Osteocyte (in vitro differentiated cells): ENCODE measurements at places on chromosomes 5 and 9.

GRCh38 chr5:90161414-90161813 is 248.1 kb downstream of the CETN3 start:
- no peak for DNase-seq

- DNase-seq, result no peak
Measured at GRCh38 chr5:55230086-55230629, 3.0 kb upstream of the MCIDAS start.

DNA sequence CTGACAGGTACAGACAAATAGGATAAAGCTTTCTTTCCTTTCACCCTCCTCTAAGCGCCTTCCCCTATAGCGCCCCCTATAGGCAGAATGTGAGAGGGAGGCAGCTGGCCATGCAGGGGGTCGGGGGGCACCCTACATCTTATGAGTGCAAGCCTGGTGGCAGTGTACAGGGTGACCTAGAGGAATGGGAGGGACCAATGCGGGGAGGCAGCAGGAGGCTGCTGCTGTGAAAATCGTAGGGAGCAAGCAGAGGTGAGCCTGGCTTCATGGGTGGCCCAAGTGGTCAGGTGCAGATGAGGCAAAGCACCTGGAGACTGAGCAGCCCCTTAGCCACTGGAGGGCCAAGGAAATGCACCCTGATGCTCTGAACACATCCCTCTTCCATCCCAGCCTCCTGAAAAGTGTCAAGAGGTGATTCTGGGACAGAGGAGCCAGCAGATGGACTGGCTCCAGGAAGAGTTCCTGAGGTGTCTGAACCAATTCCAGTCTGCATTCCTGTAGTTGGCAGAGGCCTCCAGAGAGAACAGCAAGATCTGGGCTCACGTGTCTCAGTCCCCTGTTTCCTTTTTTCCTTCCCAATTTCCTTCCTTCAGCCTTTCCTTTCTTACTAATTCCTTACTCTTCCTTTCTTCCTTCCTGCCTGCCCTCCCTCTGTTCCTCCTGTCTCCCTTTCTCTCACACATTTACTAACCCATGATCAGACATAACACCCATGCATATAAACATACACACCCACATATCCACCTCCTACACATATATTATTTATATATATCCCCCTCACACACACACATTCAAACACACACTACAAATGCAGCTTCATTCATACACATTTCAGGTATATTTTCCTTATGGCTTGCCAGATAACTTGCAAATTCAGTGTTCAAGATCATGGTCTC is 32.8 kb upstream of the GALNT10 start:
- no peak for DNase-seq

- DNase-seq, result no peak
Measured at GRCh38 chr9:128937310-128938165, 9.9 kb downstream of the DOLK start.

DNA sequence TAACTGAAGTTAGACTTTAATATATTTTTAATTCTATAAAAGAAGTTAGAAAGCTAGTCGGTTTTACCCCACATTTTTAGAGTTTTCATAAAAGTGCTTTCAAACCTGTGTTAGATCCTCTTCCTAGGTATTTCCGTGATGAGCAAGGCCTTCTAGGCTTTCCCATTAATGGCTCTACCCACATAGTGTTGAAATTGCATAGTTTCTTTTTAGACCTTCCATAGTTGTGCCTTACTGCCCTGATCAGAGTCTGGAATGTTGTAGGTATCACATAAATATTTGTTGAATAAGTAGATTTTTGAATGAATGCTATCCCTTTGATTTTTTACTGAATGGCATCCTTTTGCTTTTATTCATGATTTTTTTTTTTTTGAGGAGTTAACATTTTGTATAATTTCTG is 45.3 kb upstream of the GPR21 start:
- DNase-seq, result no peak

DNA sequence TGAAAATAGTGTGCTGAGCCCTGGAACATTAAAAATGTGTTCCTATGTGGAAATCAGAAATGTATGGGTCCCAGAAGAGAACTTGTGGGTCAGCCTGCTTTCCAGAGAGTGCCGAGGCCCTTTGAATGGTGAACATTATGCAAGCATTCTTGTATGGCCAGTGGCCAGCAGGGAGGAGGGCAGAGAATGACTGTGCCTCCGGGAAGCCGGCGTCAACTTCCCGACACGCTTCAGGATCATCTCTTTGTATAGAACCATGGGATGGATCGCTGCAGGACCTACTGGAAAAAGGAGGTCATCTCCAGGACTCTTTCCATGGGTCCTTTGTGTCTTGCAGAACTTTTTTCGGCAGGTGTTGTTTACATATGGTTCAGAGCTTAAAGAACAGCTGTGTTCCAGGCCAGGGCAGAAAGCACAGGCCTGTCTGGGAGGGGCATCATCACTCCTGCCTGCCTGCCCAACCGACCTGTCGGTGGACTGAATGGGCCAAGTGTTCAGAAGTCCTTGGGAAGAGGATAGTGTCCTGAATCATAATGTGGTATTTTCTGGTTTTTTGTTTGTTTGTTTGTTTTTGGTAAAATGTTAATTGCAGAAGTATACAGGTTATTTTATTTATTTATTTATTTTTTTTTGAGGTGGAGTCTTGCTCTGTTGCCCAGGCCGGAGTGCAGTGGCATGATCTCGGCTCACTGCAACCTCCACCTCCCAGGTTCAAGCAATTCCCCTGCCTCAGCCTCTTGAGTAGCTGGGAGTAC is 9.0 kb downstream of the PRRC2B start:
- no peak for DNase-seq

DNA sequence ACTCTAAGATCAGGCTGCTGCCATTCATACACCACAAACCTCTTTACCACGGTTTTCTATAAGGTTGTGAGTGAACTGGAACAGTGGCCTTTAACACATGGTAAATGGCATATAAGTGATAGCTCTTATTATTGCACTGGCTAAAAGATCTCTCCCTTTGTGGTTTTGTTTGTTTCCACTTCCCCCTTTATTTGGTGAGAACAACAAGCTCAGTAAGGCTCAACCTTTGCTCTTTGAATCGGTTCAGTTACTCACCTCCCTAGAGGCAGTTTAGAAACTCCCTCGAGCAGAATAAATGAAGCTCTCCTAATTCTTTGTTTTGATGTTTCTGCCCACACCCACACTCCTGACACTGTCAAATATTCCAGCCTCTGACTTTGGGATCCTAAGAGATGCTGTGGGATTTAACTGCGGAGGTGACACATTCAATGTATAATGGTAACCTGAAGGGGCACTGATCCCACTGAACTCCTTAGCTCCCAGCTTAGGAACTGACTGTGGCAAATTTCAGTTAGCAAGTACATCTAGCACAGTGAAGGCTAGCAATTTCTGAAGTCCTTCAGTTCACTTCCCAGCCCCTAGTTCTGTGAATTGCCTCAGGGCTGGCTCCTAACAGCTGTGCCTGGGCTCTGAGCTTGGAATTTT is 22.5 kb upstream of the RAD23B start:
- no peak for DNase-seq

DNA sequence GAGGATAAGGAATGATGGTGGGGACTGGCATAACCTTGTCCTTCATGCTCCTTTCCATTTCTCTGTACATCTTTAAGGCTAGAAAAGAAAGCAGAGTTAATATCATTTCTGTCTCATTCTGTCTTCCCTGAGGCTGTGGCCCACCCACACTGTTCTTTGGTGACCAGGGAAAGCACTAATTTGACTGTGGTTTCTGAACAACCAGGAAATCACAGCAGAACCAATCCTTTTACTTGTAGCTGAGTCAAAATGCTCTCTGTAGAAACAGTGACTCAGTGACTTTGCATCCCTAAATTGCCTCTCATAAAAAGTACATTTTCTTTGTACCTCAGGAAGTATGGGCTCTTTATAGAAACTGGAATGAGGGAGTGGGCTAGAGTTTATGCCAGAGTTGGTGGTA is 28.1 kb downstream of the IL33 start:
- DNase-seq, result no peak

DNA sequence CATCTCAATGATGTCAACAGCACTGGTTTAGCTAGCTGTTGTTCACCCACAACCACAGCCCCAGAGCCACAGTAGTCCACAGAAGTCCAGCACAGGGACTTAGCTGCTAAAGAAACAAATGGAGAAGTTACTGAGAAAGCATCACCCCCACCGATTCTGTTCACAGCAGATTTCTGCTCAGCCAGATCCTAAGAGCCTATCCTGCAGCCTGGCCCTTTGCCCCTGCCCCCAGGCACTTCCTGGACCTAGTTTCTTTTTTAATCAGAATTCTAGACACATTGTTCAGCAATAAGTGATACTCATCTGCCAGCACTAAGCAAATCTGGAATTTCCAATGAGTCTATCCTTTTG is 7.4 kb downstream of the B4GALT1 start:
- no peak for DNase-seq

DNA sequence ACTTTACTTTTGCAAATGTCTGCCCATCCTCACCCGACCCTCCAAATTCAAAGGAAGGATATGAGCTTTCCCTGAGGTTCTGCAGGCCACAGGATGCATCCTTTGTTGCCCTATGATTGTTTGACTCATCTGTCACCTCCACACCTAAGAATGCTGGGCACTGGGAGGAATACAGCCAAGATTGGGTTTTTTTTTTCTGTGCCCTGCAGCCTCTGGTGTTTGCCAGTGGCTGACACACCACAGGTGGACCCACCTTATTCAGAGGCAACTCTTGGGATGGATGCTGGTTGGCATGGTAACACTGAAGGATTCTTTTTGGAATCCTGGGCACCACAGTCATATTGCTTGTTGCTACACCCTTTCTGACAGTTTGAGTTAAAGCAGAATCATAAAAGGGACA is 29.7 kb downstream of the C9orf152 start:
- DNase-seq, result no peak

DNA sequence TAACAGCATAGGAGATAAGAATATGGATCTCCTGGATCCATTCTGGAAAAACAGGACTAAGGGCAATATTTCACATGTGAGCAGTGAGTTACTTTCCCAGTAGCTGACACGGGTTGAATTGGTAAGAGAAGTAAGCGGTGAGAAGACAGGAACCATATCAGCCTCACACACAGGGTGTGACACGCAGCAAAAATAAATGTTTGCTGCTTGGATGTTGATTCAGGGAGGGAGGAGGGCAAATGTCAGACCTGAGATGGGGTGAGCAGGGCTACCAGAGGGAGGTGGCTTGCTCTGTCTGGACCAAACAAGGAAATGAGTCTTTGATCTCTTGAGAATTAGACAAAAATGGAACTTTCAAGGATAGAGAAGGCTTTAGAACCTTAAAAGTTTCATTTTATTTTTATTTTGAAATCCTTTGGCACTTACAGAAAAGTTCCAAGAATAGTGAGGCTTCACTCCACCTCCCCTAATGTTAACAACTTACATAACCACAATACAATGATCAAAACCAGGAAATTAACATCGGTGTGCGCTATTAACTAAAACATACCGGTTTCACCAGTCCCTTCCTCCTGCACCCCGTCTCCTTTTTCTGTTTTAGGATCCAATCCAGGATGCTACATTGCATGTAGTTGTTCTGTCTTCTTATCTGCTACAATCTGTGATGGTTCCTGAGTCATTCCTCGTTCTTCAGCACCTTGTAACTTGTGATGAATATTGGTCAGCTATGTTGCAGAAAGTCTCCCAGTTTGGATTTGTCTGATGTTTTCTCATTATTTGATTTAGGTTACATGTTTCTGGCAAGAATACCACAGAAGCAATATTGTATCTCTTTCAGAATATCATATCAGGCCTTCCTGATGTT is 20.5 kb upstream of the ARHGEF28 start:
- no peak for DNase-seq

- no peak for DNase-seq
Measured at GRCh38 chr5:140351609-140352334, 5.4 kb upstream of the HBEGF start.

DNA sequence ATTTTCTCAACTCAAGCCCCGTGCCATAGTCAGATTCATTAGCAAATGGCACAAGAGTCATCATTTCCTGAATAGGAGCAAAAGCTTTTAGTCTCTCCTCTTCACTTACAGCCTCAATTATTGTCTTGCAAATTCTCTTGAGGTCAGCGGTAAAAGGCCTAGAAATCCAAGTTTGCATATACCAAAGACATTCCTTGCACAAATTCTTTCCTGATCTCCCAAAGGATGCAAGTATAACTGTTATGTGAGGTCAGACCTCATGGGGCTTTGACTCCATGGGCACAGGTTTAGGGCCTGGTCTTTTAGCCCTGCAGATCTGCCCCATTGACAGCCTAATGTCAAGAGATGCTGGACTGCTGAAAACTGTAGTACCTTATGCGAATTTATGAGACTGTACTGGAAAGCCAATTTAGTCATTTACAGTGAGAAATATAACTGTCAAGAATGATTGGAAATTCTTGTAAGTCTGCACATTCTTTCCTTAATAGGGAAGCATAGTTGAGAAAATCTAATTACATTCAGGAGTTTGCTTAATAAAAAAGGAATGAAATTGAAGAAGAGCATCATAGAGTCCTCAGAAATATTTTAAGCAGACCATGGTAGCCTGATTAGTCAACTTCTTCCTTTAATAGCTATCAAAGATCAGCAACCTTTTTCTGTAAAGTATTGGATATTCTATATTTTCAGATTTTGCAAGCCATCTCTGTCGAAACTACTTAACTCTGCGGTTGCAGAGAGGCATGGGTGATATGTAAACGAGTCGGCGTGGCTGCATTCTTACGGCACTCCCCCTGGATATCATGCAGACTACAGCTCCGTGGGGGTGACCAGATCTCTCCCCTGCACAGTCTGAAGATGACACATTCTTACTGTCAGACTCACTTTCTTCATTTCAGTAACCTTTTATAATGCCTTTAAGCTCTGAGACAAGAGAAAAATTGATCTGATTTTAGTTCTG is 45.2 kb downstream of the GCNT4 start:
- no peak for DNase-seq

GRCh38 chr9:88090151-88090581 is 48.1 kb downstream of the SPATA31C2 start:
- DNase-seq, result no peak

DNA sequence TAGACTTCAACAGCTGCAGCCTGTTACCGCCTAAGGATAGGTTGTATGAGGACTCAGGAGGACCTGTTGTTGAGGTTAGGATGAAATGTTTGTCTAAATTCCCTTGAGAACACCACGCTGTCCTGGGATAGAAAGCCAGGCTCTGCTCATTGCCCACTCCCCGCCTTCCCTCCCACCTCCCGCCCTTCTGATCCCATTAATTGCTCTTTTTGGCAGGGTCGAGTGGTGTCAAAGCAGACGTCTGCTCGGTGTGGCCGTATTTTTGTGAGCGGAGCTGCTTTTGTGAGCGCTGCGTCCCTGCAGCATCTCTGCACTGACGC is 62.3 kb downstream of the SPATA31C2 start:
- no peak for DNase-seq
